ENCODE measurements at places on chromosomes 7 and 10. TPM values are rescaled to one million over a fixed set of nuclear protein-coding genes. Genes with fewer than 3 reads are reported as not detected.

- no peak for DNase-seq
Measured at GRCh38 chr7:21948887-21949540, 3.3 kb upstream of the CDCA7L start.

GRCh38 chr7:30971440-30971839 is 7.7 kb downstream of the GHRHR start:
- no peak for DNase-seq

DNA sequence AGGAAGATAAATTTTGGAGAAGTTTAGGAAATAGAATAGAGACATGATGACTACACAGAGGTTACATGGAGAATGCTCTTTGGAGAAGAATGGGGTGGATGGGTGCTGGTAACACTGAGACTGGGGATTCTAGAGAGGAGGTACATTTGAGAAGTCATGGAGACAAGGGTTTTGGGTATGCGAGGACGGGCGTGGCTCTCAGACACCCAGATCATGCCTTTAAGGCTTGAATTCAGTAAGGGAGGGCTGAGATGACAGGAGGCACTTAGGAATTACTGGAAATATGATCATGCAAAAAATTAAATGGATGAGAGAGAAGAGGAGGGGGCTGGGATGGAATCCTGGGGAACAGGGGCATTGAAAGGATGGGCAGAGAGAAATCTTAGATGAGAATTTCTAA is 168.8 kb downstream of the ITGA8 start:
- DNase-seq: no peak

- no peak for DNase-seq
Measured at GRCh38 chr7:690478-691360, 35.8 kb upstream of the DNAAF5 start.

- DNase-seq: no peak
Measured at GRCh38 chr7:69674701-69675182, 76.5 kb downstream of the AUTS2 start.

Gene PRLHR
- total RNA-seq: not detected

DNA sequence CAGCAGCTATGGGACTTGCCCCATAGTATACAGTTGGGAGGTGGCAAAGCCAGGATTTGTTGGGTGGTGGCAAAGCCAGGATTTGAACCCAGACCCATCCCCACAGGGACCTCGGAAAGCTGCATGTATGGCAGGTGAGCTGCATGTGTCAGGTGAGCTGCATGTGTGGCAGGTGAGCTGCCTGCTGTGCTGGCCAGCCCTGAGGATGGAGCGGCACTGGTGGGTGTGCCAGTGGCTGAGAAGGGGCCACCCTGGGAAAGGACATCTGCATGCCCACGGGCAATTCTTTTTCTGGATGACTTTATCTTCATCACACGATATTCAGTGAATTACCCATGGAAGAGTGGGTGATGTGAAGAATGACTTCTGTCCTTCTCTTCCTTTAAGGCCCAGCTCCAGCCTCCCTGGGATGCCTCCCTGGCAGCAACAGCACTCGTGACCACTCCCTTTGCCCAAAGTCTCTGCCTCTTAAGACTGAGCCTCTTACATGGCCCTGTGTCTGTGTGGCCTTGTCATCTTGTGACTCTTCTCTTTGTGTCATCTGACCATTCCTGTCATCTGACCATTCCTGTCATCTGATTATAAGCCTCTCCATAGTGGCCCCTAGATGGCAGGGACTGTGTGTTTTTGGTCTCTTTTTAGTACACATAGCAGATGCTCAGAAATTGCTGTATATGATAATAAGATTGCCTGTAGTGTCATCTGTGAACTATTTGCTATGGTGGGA is 25.0 kb downstream of the CLEC2L start:
- no peak for DNase-seq

DNA sequence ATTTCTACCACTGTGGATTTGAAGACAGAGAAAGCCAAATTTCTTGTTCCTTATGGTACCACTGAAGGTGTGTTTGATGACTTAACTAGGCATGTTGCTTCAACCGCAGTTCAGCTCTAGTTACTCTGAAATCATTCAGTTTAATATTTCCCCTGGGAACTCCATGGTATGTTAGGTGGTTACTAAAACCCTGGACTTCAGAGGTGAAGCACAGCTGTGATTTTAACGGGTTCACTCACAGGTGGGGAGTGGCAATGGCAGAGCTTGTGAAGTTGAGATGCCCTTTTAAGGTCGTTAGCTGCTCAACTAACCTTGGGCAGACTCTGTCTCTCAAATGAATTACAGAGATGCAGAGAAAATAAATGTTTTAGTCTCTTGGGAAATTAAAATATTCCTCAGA is 163.6 kb upstream of the PHYHIPL start:
- no peak for DNase-seq

DNA sequence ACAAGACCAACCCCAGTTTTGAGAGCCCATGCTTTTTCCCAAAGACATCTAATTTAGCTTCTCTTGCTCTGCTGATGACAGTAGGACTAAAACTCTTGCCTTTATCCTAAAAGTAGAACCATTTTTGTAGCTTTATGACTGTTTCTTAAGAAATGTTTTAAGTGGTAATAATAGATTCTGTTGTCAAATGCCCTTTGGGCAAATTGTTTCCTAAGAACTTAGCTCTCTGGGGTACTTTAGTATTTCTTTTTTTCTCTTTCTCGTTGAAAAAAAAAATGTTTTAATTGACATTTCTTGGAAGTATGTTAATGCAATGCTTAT is 157.4 kb downstream of the ARID5B start:
- DNase-seq: no peak

Gene UPK3B
- 0.49 TPM for total RNA-seq
